ENCODE measurements at places on chromosomes 7 and 10. TPM values are rescaled to one million over a fixed set of nuclear protein-coding genes. Genes with fewer than 3 reads are reported as not detected.

HOXA7 gene
- 5.1 TPM for total RNA-seq

CARD11 gene
- total RNA-seq = 0.67 TPM

PPP1R9A gene
- total RNA-seq = 21.0 TPM

GATA3 gene
- not detected for total RNA-seq

SLC26A3 gene
- 6.9 TPM for total RNA-seq

GPR146 gene
- 27.9 TPM for total RNA-seq

ACTL6B gene
- total RNA-seq = not detected

MCM10 gene
- total RNA-seq = not detected

NUDT13 gene
- 4.0 TPM for total RNA-seq

SYT15B gene
- total RNA-seq = 1.4 TPM
